ENCODE measurements at places on chromosomes 5 and 9. TPM values are rescaled to one million over a fixed set of nuclear protein-coding genes. Genes with fewer than 3 reads are reported as not detected.

LHX3 gene
- total RNA-seq: not detected

ADAM19 gene
- 10.6 TPM for total RNA-seq

FAM53C gene
- 23.0 TPM for total RNA-seq

SARDH gene
- 6.8 TPM for total RNA-seq

SUSD3 gene
- 4.8 TPM for total RNA-seq

ALDH1A1 gene
- total RNA-seq: 212 TPM

POU5F2 gene
- 1.6 TPM for total RNA-seq

CBY3 gene
- total RNA-seq: not detected

PIP5K1B gene
- 36.5 TPM for total RNA-seq

PCDHGA2 gene
- 2.5 TPM for total RNA-seq

NRARP gene
- 21.5 TPM for total RNA-seq

IL5 gene
- not detected for total RNA-seq

ALDOB gene
- total RNA-seq: not detected

DNA sequence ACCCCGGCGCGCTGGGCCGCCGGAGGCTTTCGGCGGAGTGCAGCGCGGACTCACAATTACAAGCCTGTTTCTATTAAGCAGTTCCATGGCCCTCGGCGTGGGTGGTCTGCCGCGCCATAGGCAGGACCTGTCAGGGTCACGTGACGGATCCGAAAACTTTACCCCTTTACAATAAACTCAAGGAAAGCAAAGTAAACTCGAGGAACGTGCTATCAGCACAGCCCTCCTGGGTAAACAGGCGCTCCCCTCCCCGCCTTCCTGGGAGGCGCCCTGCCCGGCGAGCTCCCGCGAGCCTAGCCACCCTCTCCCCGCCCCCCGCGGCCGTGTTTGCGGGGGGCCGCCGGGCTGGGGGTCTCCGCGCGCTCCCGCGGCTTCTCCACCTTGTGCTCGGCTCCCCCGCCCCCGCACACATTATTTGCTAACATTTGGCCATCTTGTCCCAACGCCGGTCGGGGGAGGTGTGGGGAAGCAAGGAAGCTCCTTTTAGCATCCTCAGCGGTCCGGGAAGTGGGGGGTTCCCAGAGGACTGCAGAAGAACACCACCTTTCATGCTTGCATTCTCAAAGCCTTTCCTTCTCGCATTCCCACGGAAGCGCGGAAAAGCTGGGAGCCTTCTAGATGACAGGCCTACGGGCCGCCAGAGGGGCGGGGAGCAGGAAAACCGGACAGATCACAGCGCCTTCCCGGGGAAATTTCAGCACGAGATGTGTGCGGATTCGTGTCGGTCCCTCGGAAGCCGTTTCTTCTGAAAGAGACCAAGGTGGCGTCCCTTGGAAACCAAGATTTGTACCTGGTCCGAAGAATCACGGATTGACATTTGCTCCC, at the start of gene PTCH1:
PTCH1 (minus strand) TSS at position 238 of the 825 bp plus-strand sequence.
- peak within 1 kb of the TSS; percentile 24 for H3K27ac ChIP-seq
- H3K4me1 ChIP-seq: peaks cover 16% of the 10 kb centered on the region
- peak within 1 kb of the TSS; percentile 66 for H3K4me3 ChIP-seq
- peak; percentile 72 for DNase-seq

GRCh38 chr9:114969269-114969668, 38.9 kb upstream of the TNFSF8 start:
- DNase-seq: no peak
- no peaks in the 10 kb centered on the region for H3K36me3 ChIP-seq
- H3K27me3 ChIP-seq: no peaks in the 10 kb centered on the region
- H3K4me1 ChIP-seq: peaks cover 6% of the 10 kb centered on the region
- no peak overlapping the region for H3K27ac ChIP-seq

DNA sequence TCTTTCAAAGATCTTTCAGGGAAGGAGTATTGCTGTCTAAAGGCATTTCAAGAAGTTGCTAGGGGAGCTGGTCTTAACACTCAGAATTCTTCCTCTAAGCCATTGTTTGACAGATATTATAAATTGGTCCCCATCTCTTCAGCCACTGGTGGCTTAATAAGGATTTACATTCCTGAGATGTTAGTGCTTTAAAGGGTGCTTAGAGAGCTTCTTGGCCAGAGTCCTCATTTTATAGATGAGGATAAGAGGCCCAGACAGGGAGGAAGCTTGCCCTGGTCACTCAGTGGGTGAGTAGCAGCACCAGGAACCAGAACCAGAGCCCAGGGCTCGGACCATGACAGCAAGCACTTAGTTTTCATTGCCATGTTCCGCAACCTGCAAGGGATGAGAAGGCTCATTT, 53.2 kb downstream of the GALNT10 start:
- no peak overlapping the region for H3K4me3 ChIP-seq
- H3K36me3 ChIP-seq: no peaks in the 10 kb centered on the region
- no peak overlapping the region for H3K27ac ChIP-seq
- DNase-seq: no peak

DNA sequence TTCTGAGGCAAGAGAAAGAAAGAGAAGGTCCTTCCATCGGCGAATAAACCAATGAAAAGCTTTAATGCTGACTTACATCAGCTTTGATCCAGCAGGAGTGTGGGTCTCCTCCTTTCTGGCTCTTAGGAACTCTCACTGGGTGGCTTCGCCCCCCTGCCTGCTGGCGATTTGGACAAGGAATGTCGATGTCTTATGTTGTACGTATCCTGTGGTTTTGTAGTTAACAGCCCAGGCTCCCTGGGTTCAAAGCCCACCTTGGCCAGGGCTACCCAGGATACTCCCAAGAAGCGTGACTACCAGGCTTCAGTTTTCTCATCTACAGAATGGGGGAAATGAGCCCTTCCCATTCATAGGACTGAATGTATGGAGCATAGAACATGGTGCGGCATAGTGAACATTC, 124.2 kb downstream of the ROR2 start:
- H3K4me3 ChIP-seq: no peak overlapping the region
- DNase-seq: no peak
- H3K4me1 ChIP-seq: no peaks in the 10 kb centered on the region
- no peaks in the 10 kb centered on the region for H3K27me3 ChIP-seq

DNA sequence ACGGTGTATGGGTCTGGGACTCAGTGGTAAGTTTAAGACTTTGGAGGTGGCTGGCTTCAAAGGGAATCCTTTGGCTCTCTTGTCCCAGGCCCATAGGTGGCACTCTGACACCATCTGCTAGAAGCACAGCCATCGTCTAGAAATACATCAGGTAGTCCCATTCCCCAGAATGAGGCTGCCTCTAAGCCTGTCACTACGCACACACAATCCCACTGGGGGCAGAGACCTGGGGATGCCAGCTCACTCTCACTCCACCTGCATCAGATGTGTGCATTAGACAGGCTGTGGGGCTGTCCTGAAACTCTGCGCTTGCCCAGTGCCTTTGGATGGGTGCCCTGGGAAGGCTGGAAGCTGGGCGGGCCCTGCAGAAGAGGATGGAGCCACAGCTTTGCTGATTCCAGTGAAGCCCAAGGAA, 127.5 kb upstream of the PANK3 start:
- H3K4me1 ChIP-seq: no peaks in the 10 kb centered on the region
- H3K36me3 ChIP-seq: no peaks in the 10 kb centered on the region
- no peaks in the 10 kb centered on the region for H3K27me3 ChIP-seq
- no peak for DNase-seq
- H3K4me3 ChIP-seq: no peak overlapping the region

GRCh38 chr9:86946201-86947145, 833 bp downstream of the GAS1 start:
- DNase-seq: peak; percentile 81
- H3K27ac ChIP-seq: peak overlapping the region; percentile 82
- H3K27me3 ChIP-seq: peaks cover 22% of the 10 kb centered on the region
- no peaks in the 10 kb centered on the region for H3K36me3 ChIP-seq
- H3K4me3 ChIP-seq: peak overlapping the region; percentile 79

GRCh38 chr9:136077491-136077890, 17.6 kb downstream of the NACC2 start:
- H3K4me3 ChIP-seq: no peak overlapping the region
- no peaks in the 10 kb centered on the region for H3K27me3 ChIP-seq
- no peak overlapping the region for H3K27ac ChIP-seq
- DNase-seq: no peak

DNA sequence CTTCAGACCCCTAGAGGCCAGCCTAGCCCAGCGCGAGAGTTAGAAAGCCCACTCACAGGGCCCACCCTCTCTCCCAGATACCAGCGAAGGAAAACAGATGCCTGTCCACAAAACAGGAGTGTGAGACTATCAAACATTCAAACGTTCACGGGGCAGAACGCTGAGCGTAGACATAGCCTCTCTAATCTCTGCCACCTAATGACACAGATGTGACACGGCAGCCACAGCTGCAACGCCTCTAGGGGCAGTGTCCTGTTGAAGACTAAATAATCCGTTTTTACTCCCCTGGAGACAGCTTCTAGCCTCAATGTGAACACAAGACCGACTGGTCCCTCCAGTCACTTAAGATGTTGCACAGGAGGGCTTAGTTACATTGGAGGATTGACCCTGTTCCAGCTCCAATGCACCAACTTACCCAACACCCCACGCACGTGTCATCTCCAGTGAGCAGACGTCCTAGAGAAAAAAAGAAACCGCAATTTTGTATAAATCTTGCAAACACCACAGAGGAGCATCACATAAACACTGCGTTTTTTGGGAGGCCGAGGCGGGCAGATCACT, 14.3 kb downstream of the DIPK1B start:
- peaks cover 43% of the 10 kb centered on the region for H3K4me1 ChIP-seq
- peak overlapping the region; percentile 83 for H3K4me3 ChIP-seq
- peaks cover 51% of the 10 kb centered on the region for H3K36me3 ChIP-seq
- no peaks in the 10 kb centered on the region for H3K27me3 ChIP-seq

GRCh38 chr9:124453586-124454191, 3.4 kb downstream of the ADGRD2 start:
- H3K27me3 ChIP-seq: peaks cover 50% of the 10 kb centered on the region
- H3K4me1 ChIP-seq: no peaks in the 10 kb centered on the region
- H3K36me3 ChIP-seq: no peaks in the 10 kb centered on the region
- H3K27ac ChIP-seq: no peak overlapping the region
- DNase-seq: peak; percentile 56
- no peak overlapping the region for H3K4me3 ChIP-seq

- H3K36me3 ChIP-seq: no peaks in the 10 kb centered on the region
- no peak overlapping the region for H3K4me3 ChIP-seq
- no peak overlapping the region for H3K27ac ChIP-seq
- H3K4me1 ChIP-seq: peaks cover 6% of the 10 kb centered on the region
- no peak for DNase-seq
- no peaks in the 10 kb centered on the region for H3K27me3 ChIP-seq
Measured at GRCh38 chr9:94971378-94972131, 245.1 kb downstream of the AOPEP start.

DNA sequence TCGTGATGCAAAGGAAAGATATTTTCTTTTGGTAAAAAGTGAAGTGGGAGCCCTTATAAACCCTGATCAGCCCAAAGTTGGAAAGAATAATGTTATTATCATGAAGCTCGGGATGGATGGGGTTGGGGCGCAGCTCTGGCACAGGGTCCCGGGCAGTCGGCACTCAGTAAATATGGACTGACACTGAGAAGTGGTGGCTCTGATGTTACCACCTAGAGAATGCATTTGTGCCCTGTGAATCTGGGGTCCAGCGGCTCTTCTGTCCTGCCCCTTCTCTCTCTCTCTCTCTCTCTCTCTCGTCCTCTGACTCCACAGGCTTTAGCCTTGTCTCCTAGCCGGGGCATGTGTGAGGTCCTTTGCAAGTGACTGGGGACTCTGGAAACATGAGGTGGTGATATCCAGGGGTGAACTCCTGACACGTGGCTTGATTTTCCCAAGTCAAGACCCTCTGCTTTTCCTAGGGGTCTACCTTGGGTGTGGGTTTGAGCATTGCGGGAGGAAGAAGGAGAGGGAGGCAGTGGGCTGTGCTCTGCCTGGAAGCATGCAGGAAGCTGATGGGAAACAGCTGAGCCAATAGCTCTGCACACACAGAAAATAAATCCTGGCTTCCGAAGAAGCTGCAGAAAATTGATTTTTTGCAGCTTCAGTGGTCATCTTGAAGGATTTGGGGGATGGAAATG, 162.7 kb downstream of the MACROH2A1 start:
- DNase-seq: peak; percentile 32
- H3K36me3 ChIP-seq: no peaks in the 10 kb centered on the region
- H3K27me3 ChIP-seq: no peaks in the 10 kb centered on the region
- no peaks in the 10 kb centered on the region for H3K4me1 ChIP-seq

GRCh38 chr5:178555771-178556211, 34.4 kb downstream of the COL23A1 start:
- no peaks in the 10 kb centered on the region for H3K4me1 ChIP-seq
- peak; percentile 32 for DNase-seq
- H3K27me3 ChIP-seq: no peaks in the 10 kb centered on the region
- no peak overlapping the region for H3K27ac ChIP-seq

DNA sequence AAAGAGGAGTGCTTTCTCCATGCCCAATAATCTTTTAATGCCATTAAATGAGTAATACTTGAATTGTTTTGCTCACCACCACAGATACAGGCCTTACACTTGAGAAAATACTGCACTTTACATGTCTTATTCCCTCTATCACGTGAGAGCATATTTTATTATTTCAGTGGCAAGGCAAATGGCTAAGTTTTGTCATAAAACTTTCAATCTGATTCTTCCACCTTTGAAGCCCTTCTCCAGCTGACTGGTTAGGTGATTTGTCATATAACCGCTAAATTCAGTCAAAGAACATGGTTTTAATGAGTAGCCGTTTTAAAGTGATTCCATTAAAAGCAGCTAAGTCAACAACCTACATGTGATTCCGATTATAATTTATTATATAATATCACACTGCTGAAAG, 43.8 kb downstream of the FAT2 start:
- H3K27me3 ChIP-seq: no peaks in the 10 kb centered on the region
- no peak overlapping the region for H3K27ac ChIP-seq
- no peaks in the 10 kb centered on the region for H3K36me3 ChIP-seq
- DNase-seq: no peak

GRCh38 chr5:171155621-171156020, 153.4 kb upstream of the TLX3 start:
- no peaks in the 10 kb centered on the region for H3K4me1 ChIP-seq
- H3K4me3 ChIP-seq: no peak overlapping the region
- H3K27ac ChIP-seq: no peak overlapping the region

- H3K4me3 ChIP-seq: no peak overlapping the region
- no peaks in the 10 kb centered on the region for H3K4me1 ChIP-seq
- H3K36me3 ChIP-seq: peaks cover 3% of the 10 kb centered on the region
- no peak overlapping the region for H3K27ac ChIP-seq
- H3K27me3 ChIP-seq: no peaks in the 10 kb centered on the region
- DNase-seq: no peak
Measured at GRCh38 chr9:126479515-126479914, 134.2 kb upstream of the LMX1B start.

DNA sequence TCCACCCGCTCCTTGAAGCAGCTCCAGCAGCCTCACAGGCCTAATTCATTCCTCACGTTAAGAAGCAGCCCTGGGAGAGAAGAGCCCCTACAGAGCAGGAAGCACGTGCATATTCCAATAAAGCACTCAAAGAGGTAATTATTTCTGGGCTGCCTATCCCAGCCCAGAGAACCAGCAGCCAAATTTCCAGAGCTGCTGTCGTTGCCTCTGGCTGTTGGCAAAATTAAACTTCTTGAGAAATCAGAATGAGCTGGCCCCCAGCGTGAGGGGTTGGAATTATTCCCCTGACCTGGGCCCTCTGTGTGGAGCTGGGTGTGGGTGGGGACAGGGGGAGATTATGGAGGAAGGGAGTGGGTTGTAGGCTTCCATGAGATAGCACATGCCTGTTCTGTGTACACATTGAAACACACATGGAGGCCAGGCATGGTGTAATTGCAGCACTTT, 86.8 kb upstream of the HSPA9 start:
- DNase-seq: no peak
- no peak overlapping the region for H3K4me3 ChIP-seq
- H3K27ac ChIP-seq: no peak overlapping the region
